Effector memory CD8-positive, alpha-beta T cell (primary cell): ENCODE measurements at places on chromosomes 4 and X.

GRCh38 chrX:68061206-68061535 is 372.1 kb downstream of the OPHN1 start:
- H3K36me3 ChIP-seq, result no peaks in the 10 kb centered on the region
- no peak overlapping the region for H3K4me3 ChIP-seq
- H3K4me1 ChIP-seq, result no peaks in the 10 kb centered on the region
- no peaks in the 10 kb centered on the region for H3K27me3 ChIP-seq
- no peak overlapping the region for H3K27ac ChIP-seq

DNA sequence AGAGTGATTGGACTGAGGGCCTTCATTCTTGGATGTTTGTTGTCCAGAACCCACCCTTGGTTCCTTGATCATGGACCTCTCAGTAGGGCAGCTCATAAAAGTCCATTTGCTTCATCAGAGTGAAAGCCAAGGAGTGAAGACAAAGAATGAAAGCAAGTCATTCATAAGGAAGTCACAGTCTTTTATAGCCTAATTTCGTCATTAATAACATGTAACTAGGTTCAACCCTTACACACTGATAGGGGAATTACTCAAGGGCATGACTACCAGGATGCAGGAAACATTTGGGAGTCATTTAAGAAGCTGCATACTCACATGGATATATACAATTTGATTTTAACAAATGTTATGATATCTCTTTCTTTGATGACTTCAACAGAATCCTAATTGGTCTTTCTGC is 95.2 kb downstream of the RPA4 start:
- DNase-seq, result no peak
- no peak overlapping the region for H3K4me3 ChIP-seq
- H3K36me3 ChIP-seq, result no peaks in the 10 kb centered on the region
- no peaks in the 10 kb centered on the region for H3K27me3 ChIP-seq
- no peak overlapping the region for H3K27ac ChIP-seq

GRCh38 chr4:158094413-158095134 is 78.3 kb downstream of the GASK1B start:
- no peak overlapping the region for H3K27ac ChIP-seq
- H3K27me3 ChIP-seq, result no peaks in the 10 kb centered on the region
- no peaks in the 10 kb centered on the region for H3K36me3 ChIP-seq
- no peaks in the 10 kb centered on the region for H3K4me1 ChIP-seq
- no peak overlapping the region for H3K4me3 ChIP-seq
- DNase-seq, result no peak

GRCh38 chr4:119034276-119035008 is 101.2 kb upstream of the MYOZ2 start:
- H3K27me3 ChIP-seq, result peaks cover 46% of the 10 kb centered on the region
- H3K27ac ChIP-seq, result no peak overlapping the region
- no peak overlapping the region for H3K4me3 ChIP-seq
- H3K4me1 ChIP-seq, result no peaks in the 10 kb centered on the region
- H3K36me3 ChIP-seq, result no peaks in the 10 kb centered on the region

GRCh38 chr4:160562661-160563060 is 1459.8 kb downstream of the RAPGEF2 start:
- H3K4me1 ChIP-seq, result no peaks in the 10 kb centered on the region
- DNase-seq, result no peak
- no peak overlapping the region for H3K4me3 ChIP-seq
- no peak overlapping the region for H3K27ac ChIP-seq
- H3K27me3 ChIP-seq, result no peaks in the 10 kb centered on the region

DNA sequence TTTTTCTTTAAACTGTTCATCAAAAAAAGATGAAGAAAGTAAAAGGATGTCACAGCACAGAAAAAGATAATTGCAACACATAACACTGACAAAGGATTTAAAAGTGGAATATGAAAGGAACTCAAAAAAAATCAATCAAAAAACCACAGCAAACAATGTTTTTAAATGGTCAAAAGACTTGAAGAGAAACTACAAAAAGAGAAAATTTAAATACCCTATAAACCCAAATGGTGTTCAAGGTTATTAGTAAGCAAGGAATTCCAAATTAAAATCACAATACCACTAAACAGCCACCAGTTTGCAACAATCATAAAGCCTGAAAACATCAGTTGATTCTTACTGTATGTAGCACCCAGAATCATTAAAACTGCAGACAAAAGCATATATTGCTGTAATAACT is 36.5 kb upstream of the PCDH10 start:
- H3K27me3 ChIP-seq, result no peaks in the 10 kb centered on the region
- no peak overlapping the region for H3K4me3 ChIP-seq
- no peak for DNase-seq
- H3K4me1 ChIP-seq, result no peaks in the 10 kb centered on the region

DNA sequence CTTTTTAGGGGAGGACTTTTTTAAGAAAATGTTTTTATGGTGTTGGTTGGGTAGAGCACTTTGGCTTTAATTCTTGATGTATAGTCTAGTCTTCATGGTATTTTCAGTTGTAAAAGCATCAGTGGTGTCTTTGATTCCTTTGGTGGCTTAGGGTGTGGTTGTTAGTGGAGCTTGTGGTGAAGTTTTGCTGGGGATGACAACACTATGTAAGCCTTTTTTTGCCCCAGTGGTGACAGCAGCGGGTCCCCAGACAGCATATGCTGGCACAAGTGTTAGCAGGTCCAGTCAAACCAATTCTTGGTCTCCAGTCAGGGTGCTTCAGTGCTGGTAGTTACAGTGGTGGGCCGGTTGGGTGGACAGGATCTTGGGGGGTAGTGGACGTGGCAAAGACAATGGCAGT is 52.0 kb downstream of the CHIC1 start:
- no peaks in the 10 kb centered on the region for H3K36me3 ChIP-seq
- H3K27ac ChIP-seq, result peak overlapping the region; percentile 69
- no peaks in the 10 kb centered on the region for H3K27me3 ChIP-seq
- DNase-seq, result no peak
- peak overlapping the region; percentile 14 for H3K4me3 ChIP-seq

GRCh38 chrX:102154900-102155805 is 624 bp downstream of the BEX5 start:
- H3K27me3 ChIP-seq, result no peaks in the 10 kb centered on the region
- DNase-seq, result no peak
- H3K4me1 ChIP-seq, result peaks cover 15% of the 10 kb centered on the region
- H3K4me3 ChIP-seq, result peak overlapping the region; percentile 90
- peaks cover 8% of the 10 kb centered on the region for H3K36me3 ChIP-seq

GRCh38 chrX:149949743-149950436 is 11.6 kb upstream of the EOLA2 start:
- no peak for DNase-seq
- no peak overlapping the region for H3K4me3 ChIP-seq
- peaks cover 14% of the 10 kb centered on the region for H3K36me3 ChIP-seq
- H3K27me3 ChIP-seq, result no peaks in the 10 kb centered on the region
- no peak overlapping the region for H3K27ac ChIP-seq

- H3K27me3 ChIP-seq, result no peaks in the 10 kb centered on the region
- H3K4me1 ChIP-seq, result no peaks in the 10 kb centered on the region
- no peak overlapping the region for H3K4me3 ChIP-seq
- peaks cover 3% of the 10 kb centered on the region for H3K36me3 ChIP-seq
- no peak for DNase-seq
These were observed 69.4 kb downstream of the ARX start for GRCh38 chrX:24946369-24946768.

- DNase-seq, result no peak
- no peaks in the 10 kb centered on the region for H3K27me3 ChIP-seq
- H3K4me3 ChIP-seq, result no peak overlapping the region
- no peak overlapping the region for H3K27ac ChIP-seq
- H3K36me3 ChIP-seq, result peaks cover 5% of the 10 kb centered on the region
These were observed 58.0 kb upstream of the SHOX start for GRCh38 chrX:572538-573124.

DNA sequence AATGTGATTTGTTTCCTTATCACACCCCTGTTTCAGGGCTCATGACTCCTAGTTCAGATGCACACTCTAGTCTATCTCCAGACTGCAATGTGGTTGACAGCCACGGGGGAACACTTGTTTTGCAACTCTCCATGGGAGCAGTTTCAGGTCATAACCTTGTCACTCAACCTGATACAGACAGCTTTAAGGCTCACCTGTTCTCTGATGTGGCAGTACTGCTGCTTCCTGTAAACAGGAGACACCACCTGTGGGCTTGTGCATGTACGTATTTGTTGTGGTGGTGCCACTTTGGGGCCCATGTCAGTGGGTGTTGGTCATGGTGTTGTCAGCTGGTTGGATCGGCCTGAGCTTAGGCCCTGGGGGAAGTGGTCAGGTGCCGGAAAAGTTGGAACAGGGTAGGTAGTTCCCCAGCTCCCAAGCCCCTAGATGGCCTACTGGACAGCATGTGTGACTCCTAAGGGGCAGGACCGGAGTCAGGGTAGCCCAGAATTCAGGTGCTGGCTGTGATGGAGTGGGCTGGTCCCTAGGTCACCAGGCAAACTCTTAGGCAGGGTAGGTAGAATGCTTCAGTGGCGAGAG is 46.2 kb downstream of the FAM9B start:
- H3K4me1 ChIP-seq, result no peaks in the 10 kb centered on the region
- no peaks in the 10 kb centered on the region for H3K27me3 ChIP-seq
- DNase-seq, result peak; percentile 22
- no peaks in the 10 kb centered on the region for H3K36me3 ChIP-seq
- H3K4me3 ChIP-seq, result peak overlapping the region; percentile 43

DNA sequence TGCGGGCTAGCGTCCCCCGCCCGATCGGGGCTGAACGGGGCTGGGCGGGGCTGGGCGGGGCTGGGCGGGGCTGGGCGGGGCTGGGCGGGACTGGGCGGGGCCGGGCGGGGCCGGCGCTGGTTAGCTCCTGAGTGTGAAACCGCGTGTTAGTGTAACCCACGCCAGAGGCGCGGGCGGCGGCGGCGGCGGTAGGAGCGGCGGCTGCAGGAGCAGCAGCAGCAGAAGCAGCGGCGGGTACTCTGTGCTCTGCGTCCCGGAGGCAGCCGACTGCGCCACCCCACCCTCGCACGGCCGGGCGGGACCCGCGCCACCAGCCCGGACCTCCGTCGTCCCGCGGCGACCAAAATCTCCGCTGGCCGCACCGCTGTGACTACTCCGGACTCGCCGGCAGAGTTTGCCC is 128.1 kb downstream of the LAS1L start:
- peaks cover 29% of the 10 kb centered on the region for H3K27me3 ChIP-seq
- peaks cover 4% of the 10 kb centered on the region for H3K36me3 ChIP-seq
- no peak overlapping the region for H3K27ac ChIP-seq
- H3K4me3 ChIP-seq, result peak overlapping the region; percentile 50
- no peak for DNase-seq

DNA sequence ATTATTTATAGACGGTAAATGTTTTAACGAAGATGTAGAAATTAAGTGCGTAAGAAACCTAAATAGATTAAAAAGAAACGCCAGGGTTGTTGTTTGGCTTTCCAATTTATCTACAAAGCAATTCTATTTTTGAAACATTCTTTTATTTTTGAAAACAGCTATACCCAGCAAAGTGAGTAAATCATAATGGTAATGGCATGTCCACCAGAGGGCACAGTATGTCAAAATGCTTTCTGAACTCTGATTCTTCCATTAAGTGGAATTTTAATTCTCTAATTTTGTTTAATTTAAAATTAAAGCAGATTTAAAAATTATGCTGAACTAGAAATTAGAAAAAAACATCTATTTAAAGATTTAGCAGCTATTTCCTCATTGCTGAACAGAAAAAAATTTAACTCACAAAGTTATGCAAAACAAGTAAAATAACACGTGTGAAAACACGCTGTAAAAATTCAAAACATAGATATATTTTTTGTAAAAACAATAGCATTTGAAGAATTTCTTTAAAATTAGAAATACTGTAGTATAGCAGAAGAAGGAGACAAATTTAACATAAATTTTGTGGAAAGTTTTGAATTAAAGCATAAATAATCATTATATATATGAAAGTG is 26.5 kb downstream of the RASSF6 start:
- no peaks in the 10 kb centered on the region for H3K27me3 ChIP-seq
- H3K36me3 ChIP-seq, result no peaks in the 10 kb centered on the region
- H3K4me3 ChIP-seq, result no peak overlapping the region
- no peak overlapping the region for H3K27ac ChIP-seq
- DNase-seq, result no peak
- no peaks in the 10 kb centered on the region for H3K4me1 ChIP-seq

GRCh38 chrX:42943051-42943974 is 165.3 kb upstream of the PPP1R2C start:
- peaks cover 2% of the 10 kb centered on the region for H3K36me3 ChIP-seq
- no peaks in the 10 kb centered on the region for H3K27me3 ChIP-seq
- DNase-seq, result no peak
- H3K27ac ChIP-seq, result peak overlapping the region; percentile 93
- peaks cover 75% of the 10 kb centered on the region for H3K4me1 ChIP-seq

- H3K27ac ChIP-seq, result no peak overlapping the region
- no peaks in the 10 kb centered on the region for H3K4me1 ChIP-seq
- no peak for DNase-seq
- H3K36me3 ChIP-seq, result no peaks in the 10 kb centered on the region
- no peaks in the 10 kb centered on the region for H3K27me3 ChIP-seq
These were observed 198.3 kb downstream of the PCDH10 start for GRCh38 chr4:133347409-133347808.

DNA sequence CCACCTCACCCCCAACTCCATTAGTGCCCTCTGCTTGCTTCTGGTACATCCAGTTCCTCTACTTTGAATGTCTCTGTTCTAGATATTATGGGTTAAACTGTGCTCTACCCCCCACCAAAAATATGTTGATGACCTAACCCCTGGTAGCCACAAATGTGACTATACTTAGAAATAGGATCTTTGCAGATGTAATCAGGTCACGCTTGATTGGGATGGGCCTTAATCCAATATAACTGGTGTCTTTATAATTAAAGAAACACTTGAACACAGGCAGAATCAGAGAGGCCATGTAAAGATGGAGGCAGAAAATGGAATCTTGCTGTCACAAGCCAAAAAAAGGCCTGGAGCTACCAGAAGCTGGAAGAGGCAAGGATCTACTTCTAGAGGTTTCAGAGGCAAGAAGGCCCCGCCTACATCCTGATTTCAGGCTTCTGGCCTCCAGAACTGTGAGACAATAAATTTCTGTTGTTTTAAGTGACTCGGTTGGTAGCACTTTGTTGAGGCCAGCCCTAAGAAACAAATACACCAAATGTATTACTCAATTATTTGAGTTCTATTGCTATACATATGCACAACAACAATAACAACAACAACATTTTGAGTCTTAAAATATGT is 220.0 kb downstream of the PPP3CA start:
- no peak overlapping the region for H3K27ac ChIP-seq
- H3K4me3 ChIP-seq, result no peak overlapping the region
- DNase-seq, result no peak
- H3K4me1 ChIP-seq, result peaks cover 35% of the 10 kb centered on the region

GRCh38 chrX:106780664-106781377 is 21.7 kb upstream of the TBC1D8B start:
- no peak overlapping the region for H3K27ac ChIP-seq
- H3K4me1 ChIP-seq, result no peaks in the 10 kb centered on the region
- peaks cover 8% of the 10 kb centered on the region for H3K27me3 ChIP-seq

DNA sequence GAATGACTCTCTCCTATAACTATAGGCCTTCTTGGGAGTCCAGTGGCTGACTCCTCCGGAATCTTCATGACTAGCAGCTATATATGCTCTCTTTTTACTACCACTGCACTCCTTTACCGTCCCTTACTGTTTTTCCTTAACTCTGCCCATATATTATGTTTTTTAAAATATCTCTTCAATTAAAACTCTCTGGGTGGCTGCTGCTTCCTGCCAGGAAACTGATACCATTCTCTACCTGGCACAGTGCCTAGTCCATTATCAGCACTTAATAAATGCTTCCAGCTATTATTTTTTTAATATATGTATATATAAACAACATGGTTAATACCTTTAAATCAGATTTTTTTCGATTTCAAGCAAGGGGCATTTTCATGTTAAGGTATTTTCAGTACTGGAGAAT is 136.6 kb upstream of the FAM47B start:
- H3K27me3 ChIP-seq, result no peaks in the 10 kb centered on the region
- no peaks in the 10 kb centered on the region for H3K36me3 ChIP-seq
- H3K4me3 ChIP-seq, result no peak overlapping the region
